Vagina (tissue), 2 donors: ENCODE measurements at places on chromosomes 3 and 15.

DNA sequence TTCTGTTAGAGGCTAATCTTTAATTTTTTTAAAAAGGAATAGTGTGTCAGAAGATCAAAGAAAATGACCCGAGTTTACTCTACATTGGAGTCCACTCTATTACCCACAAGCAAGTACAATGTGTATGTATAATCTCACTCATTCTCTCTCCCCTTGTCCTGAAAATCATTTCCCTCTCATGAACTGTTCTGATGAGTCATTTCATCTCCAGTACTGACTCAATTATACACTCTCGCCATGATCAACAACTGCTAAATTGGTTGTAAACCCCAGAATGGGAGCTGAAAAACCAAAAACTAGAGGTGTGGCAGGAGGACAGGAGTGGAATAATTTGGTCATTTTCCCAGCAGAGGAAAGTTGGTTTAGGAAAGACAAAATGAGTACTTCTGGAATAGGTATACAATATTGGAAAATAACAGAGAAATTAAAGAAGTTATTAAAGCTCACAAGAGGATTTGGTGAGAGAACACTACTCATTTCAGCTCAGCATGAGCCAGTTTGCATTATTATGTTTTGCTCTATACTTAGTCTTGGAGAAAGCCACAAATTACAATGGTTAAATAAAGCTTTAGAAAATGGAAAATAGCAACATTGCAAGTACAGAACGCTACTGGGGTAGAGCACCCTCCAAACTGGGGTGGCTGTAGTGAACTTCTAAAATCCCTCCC, 144.3 kb upstream of the PFN2 start:
- no peak for DNase-seq

GRCh38 chr15:83991163-83991562, 244.4 kb upstream of the GOLGA6L4 start:
- no peak for DNase-seq

GRCh38 chr3:182023843-182024242, 312.1 kb downstream of the SOX2 start:
- no peak for DNase-seq

GRCh38 chr3:27485866-27486265, 1.7 kb upstream of the SLC4A7 start:
- no peak for DNase-seq

- DNase-seq, result no peak
Measured at GRCh38 chr15:43769584-43770228, 7.1 kb downstream of the ELL3 start.

DNA sequence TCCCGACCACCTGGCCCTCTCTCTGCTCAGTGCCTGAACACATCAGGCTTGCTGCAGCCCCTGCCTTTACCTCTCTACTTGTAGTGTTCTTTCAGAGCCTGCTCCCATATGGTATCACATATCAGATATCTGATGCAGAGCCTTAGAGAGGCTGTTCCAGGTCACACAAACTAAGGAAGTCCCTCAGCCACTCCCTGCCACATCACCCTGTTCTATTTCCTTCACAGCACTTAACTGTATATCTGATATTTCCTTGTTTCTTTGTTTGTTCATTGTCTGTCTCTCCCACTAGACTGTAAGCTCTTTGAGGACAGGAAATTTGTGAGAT, 976 bp upstream of the ALDH1L1 start:
- DNase-seq, result no peak

DNA sequence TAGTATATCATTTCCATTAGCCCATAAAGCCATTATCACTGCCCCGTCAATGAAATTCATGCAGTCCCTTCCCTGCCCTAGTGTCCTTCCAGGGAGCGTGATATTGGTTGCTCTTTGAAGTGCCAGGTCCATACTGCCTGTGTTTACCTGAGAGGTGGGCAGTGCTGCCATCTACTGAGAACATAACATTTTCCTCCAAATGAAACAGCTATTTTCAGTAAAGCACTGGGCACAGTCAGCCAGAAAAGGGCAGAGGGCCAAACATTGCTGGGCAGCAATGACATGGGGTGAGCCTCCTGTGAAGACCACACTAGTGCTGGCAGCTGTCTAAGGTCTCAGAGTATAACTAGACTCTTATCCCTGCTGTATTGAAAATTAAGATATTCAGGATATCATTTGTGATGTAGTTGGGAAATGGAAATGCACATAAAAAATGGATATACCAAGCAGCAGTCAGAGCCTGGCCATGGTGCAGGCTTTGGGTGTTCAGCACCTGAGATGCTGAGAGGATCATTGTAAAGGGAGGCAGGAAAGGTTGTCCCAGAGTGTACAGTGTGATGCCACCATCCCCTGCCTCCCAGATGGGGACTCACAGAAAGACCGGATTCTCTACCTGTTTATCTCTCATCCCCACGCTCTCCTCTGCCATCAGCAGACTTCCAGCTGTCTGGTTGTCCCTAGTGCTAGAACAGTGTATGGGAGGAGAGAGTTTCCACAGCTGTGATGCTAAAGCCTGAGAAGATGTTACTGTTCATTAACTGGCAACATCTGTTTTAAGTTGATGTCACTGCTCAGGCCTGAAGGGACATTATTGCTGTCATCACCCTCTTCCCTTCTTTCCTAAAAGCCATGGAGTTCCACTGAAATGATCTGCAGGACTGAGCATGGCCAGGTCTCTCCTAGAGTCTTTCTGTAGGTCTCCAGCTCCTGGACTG, 108.8 kb downstream of the ARNT2 start:
- no peak for DNase-seq

DNA sequence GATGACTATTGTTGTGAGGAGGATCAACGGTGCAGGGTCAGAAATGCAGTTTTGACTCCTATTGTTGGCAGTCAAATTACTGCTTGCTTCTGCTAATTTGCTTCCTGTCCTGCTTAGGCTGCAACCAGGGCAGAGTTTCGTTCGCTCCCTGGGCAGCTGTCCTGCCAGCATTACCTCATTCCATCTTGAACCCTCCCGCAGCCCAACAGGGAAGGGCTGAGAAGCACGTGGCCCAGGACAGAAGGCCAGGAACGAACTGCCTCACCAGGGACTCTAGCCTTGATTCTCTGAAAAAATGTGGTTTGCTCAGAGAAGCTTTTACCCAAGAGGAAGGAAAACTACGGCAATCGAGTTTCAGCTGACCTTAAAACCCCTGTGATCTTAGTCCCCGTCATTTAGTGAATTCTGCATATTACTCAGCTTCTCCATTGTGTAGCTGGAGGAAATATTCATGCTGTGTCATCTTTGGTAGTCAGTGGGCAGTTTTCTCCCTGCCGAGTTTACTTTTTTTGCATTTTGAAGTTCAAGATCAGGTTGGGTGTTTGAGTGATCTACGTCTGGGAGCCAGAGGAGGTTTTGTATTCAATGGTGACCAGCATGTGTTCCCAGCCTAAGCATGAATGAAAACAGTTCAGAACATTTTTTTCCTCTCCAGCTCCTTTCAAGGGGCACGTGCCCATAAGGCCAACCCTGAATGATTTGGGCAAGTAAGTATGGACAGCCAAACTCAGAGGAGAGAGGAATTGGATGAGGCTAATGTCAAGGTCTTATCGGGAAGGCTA, 23.0 kb downstream of the TLNRD1 start:
- no peak for DNase-seq

GRCh38 chr3:154972951-154973350, 107.2 kb upstream of the MME start:
- DNase-seq, result no peak

DNA sequence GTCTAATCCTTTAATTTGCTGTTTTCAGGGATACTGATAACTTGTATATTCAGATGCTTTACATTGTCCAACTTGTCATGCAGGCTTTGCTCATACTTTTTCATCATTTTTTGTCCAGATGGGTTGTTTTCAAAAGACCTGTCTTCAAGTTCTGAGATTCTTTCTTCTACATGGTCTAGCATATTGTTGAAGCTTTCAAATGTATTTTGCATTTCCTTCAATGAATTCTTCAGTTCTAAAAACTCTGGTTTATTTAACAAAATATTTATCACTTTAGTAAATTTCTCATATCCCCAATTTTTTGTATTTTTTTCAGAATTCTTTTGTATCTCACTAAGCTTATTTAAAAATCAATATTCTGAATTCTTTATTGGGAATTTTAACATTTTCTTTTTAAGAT, 388.3 kb upstream of the IL12A start:
- DNase-seq, result no peak

GRCh38 chr3:103173940-103174339, 739.1 kb downstream of the ZPLD1 start:
- DNase-seq, result no peak

GRCh38 chr3:37170060-37170459, 4.3 kb downstream of the LRRFIP2 start:
- no peak for DNase-seq
